B cell (primary cell): ENCODE measurements at places on chromosomes 11 and 22. TPM values are rescaled to one million over a fixed set of nuclear protein-coding genes. Genes with fewer than 3 reads are reported as not detected.

DNA sequence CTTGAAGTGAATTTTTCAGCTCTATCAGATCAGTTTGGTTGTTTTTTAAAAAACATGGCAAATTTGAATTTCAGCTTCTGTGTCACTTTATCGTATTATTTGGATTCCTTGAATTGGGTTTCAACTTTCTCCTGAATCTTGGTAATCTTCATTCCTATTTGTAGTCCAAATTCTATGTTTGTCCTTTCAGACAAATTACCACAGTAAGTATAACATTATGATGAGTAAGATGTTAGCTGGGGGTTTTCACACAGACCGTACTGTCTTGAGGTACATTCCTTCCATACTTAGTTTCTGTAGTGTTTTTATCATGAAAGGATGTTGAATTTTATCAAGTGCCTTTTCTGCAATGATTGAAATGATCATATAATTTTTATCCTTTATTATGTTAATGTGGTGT, 28.0 kb downstream of the OR5B17 start:
- no peaks in the 10 kb centered on the region for H3K36me3 ChIP-seq
- no peak overlapping the region for H3K27ac ChIP-seq
- H3K27me3 ChIP-seq = no peaks in the 10 kb centered on the region

RASL10A gene
- total RNA-seq = 4.7 and 5.6 TPM in 2 replicates

GRCh38 chr11:113001709-113002108, 40.5 kb downstream of the NCAM1 start:
- no peak for DNase-seq
- no peak overlapping the region for H3K27ac ChIP-seq
- no peaks in the 10 kb centered on the region for H3K4me1 ChIP-seq
- H3K4me3 ChIP-seq = no peak overlapping the region

DNA sequence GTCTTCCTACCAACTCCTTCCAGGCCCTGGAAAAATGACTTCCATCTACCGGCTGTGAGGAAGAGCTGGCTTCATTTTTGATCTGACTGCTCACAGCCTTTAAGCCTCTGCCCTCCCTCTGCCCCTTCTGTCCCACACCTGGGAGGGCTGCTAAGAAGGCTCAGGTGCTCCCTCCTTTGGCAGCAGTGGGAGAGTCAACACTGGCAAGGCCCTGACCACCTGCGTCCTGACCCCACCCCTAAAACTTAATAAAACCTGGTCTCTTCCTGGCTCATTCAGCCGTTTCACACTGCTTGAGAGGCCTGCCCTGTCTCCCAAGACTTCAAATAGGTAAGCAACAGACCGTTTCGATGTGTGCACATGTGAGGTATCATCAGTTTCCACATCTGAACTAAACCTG, 52.1 kb upstream of the NFRKB start:
- no peak overlapping the region for H3K4me3 ChIP-seq
- no peak overlapping the region for H3K27ac ChIP-seq
- no peak for DNase-seq
- peaks cover 5% of the 10 kb centered on the region for H3K4me1 ChIP-seq
- peaks cover 13% of the 10 kb centered on the region for H3K36me3 ChIP-seq

- H3K4me1 ChIP-seq = no peaks in the 10 kb centered on the region
- H3K27ac ChIP-seq = no peak overlapping the region
These were observed 29.7 kb upstream of the CACNG2 start for GRCh38 chr22:36733271-36733670.

DNA sequence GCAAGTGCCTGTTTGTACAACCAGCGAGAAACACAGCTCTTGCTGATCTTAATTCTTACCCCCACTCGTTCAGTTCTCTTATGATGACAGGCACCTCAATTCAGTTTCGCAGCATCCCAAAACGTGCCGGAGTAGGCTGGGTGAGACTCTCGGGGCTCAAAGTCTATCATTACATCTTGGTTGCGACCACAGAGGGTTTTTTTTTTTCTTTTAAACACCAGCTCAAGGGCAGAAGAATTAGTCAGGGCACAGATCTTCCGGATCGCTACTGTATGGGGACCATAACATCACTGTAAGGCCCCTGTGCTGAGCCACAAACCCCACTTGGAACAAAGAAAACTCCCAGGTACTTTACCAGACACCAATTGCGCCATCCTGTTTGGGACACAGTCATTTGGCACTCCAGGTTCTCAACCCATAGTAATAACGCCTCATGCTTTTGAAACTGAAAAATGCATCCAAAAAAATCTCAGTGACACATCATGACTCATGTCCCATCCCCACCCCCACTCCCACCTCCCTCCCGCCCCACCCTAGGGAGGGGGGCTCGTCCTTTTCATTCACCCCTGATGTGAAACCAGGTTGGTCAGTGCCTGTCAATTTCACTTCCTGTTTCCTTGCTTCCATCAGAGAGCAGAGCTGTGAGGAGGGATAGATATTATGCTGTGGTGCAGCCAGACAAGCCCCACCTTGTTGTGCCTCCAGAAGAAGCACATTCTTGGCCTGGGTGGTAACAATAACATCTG, 41.0 kb upstream of the CD5 start:
- H3K4me3 ChIP-seq = no peak overlapping the region
- H3K4me1 ChIP-seq = peaks cover 20% of the 10 kb centered on the region
- H3K36me3 ChIP-seq = no peaks in the 10 kb centered on the region
- H3K27ac ChIP-seq = peak overlapping the region; percentile 44

PKP3 gene
- 0.39 TPM in 1 of 2 replicates, not detected in the other for total RNA-seq

- no peaks in the 10 kb centered on the region for H3K36me3 ChIP-seq
- no peak for DNase-seq
- H3K4me3 ChIP-seq = no peak overlapping the region
- no peaks in the 10 kb centered on the region for H3K4me1 ChIP-seq
- no peak overlapping the region for H3K27ac ChIP-seq
- H3K27me3 ChIP-seq = no peaks in the 10 kb centered on the region
These were observed 153.4 kb downstream of the LDLRAD3 start for GRCh38 chr11:36097219-36097650.

PNPLA3 gene
- total RNA-seq = 0.10 TPM in 1 of 2 replicates, not detected in the other

- H3K4me1 ChIP-seq = peaks cover 31% of the 10 kb centered on the region
- no peak overlapping the region for H3K27ac ChIP-seq
- H3K36me3 ChIP-seq = no peaks in the 10 kb centered on the region
- H3K27me3 ChIP-seq = no peaks in the 10 kb centered on the region
These were observed 2.4 kb downstream of the CBX6 start for GRCh38 chr22:38869663-38870062.

DNA sequence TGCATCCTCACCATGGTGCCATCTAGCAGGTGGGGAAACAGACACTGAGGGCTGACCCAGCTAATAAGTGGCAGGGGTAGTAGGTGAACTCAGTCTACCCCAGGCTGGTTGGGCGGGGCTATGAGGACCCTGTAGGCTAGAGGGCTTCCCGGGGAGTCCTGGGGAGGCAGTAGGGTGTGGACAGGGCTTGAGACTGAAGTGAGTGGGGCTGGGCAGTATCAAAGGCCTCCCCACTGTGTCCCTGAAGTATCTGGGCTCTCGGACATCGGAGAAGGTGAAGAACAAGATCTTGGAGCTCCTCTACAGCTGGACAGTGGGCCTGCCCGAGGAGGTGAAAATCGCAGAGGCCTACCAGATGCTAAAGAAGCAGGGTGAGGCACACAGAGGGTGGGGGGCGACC, 11.4 kb downstream of the GGA1 start:
- H3K27me3 ChIP-seq = no peaks in the 10 kb centered on the region
- peaks cover 60% of the 10 kb centered on the region for H3K4me1 ChIP-seq
- H3K27ac ChIP-seq = no peak overlapping the region

- no peak for DNase-seq
- H3K36me3 ChIP-seq = no peaks in the 10 kb centered on the region
- H3K27me3 ChIP-seq = no peaks in the 10 kb centered on the region
- no peaks in the 10 kb centered on the region for H3K4me1 ChIP-seq
These were observed 42.1 kb downstream of the PPARA start for GRCh38 chr22:46192210-46192993.

DNA sequence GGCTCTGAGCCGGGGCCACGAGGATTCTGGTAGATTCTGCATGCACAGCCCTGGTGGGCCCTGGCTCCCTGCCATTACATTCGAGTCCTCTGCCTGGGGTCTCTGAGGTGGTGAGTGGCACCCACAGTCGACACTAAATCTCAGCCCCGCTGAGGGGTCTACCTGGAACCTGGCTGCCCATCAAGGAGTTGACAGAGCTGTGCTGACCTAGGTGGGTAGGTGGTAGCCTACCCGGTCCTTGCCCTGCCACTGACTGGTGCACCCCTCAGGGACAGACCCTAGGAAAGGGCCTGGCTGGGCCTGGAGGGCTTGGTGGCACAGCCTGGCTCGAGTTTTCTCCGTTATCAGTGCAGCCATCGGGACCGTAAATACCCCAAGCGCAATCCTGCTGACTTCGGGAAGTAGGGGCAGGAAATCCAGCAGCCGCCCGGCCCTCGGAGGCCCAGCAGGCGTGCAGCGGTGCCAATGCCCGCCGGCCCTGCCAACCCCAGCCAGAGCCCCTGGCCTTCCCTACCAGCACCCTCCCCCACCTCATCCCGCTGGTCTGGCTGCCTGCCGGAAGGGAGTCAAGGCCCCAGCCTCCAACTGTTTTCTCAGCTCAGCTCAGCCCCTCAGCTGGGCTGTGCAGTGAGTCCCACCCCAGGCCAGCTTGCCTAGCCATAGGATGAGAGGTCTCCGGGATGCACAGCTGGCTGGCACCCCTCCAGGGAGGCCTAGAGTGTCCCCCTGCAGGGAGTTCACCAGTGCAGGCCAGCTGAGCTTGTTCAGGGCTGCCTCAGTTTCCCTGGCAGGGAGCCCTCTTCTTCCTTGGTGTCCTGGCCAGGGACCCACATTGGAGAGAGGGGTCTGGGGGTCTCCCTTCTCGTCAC, 80.4 kb upstream of the KCNQ1OT1 start:
- no peak overlapping the region for H3K4me3 ChIP-seq
- no peaks in the 10 kb centered on the region for H3K4me1 ChIP-seq
- H3K27me3 ChIP-seq = no peaks in the 10 kb centered on the region
- no peak overlapping the region for H3K27ac ChIP-seq
- no peaks in the 10 kb centered on the region for H3K36me3 ChIP-seq
- no peak for DNase-seq

APOA5 gene
- total RNA-seq = not detected in 2 replicates
